ENCODE measurements at places on chromosomes 6 and 20.

- no peaks in the 10 kb centered on the region for H3K27me3 ChIP-seq
- no peak overlapping the region for H3K27ac ChIP-seq
- DNase-seq = no peak
- no peak overlapping the region for H3K4me3 ChIP-seq
These were observed 374.0 kb upstream of the NOX3 start for GRCh38 chr6:155829646-155830045.

GRCh38 chr20:10313701-10314100 lies 95.1 kb downstream of the SNAP25 start:
- no peaks in the 10 kb centered on the region for H3K36me3 ChIP-seq
- no peak overlapping the region for H3K4me3 ChIP-seq
- no peak overlapping the region for H3K27ac ChIP-seq
- H3K4me1 ChIP-seq = no peaks in the 10 kb centered on the region

- H3K4me3 ChIP-seq = no peak overlapping the region
- H3K27me3 ChIP-seq = no peaks in the 10 kb centered on the region
- no peaks in the 10 kb centered on the region for H3K36me3 ChIP-seq
- no peak overlapping the region for H3K27ac ChIP-seq
- H3K4me1 ChIP-seq = peaks cover 6% of the 10 kb centered on the region
- no peak for DNase-seq
These were observed 204.5 kb downstream of the SYNDIG1 start for GRCh38 chr20:24673678-24674570.

GRCh38 chr20:48092596-48093280 lies 307.5 kb upstream of the SULF2 start:
- H3K36me3 ChIP-seq = no peaks in the 10 kb centered on the region
- no peak overlapping the region for H3K4me3 ChIP-seq
- no peak for DNase-seq
- no peaks in the 10 kb centered on the region for H3K4me1 ChIP-seq
- no peaks in the 10 kb centered on the region for H3K27me3 ChIP-seq

DNA sequence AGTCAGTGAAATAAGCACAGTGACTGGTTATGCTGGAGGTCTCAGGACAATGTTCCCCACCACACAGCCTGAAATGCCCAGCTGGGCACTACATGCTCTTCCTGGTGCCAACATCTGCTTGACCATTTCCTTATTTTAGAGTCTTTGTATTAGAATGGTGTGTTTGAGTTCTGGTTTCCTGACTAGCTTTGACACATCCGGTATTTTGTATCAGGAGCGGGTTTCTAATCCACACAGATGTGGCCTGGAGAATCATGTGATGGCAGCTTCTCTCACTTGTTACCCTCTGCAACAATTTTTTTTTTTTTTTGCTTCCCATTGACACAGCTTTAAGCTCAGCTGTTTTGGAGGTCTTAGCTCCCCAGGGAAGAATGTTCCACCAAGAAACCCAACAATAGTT lies 164.5 kb upstream of the CST7 start:
- H3K27ac ChIP-seq = no peak overlapping the region
- H3K4me3 ChIP-seq = no peak overlapping the region
- H3K27me3 ChIP-seq = no peaks in the 10 kb centered on the region
- H3K4me1 ChIP-seq = peaks cover 4% of the 10 kb centered on the region

GRCh38 chr20:4243071-4243470 lies 227.7 kb upstream of the RNF24 start:
- H3K27ac ChIP-seq = no peak overlapping the region
- H3K27me3 ChIP-seq = peaks cover 50% of the 10 kb centered on the region
- H3K36me3 ChIP-seq = no peaks in the 10 kb centered on the region

GRCh38 chr20:62749851-62750445 lies 41.3 kb downstream of the NTSR1 start:
- H3K27ac ChIP-seq = no peak overlapping the region
- H3K36me3 ChIP-seq = no peaks in the 10 kb centered on the region
- H3K4me1 ChIP-seq = peaks cover 19% of the 10 kb centered on the region
- no peak overlapping the region for H3K4me3 ChIP-seq
- no peaks in the 10 kb centered on the region for H3K27me3 ChIP-seq

- H3K36me3 ChIP-seq = no peaks in the 10 kb centered on the region
- no peak overlapping the region for H3K4me3 ChIP-seq
- no peak for DNase-seq
- H3K4me1 ChIP-seq = no peaks in the 10 kb centered on the region
- no peaks in the 10 kb centered on the region for H3K27me3 ChIP-seq
- H3K27ac ChIP-seq = no peak overlapping the region
These were observed 36.5 kb downstream of the PPP1R16B start for GRCh38 chr20:38842026-38842425.

- no peaks in the 10 kb centered on the region for H3K36me3 ChIP-seq
- H3K4me1 ChIP-seq = no peaks in the 10 kb centered on the region
These were observed 80.1 kb downstream of the DLL1 start for GRCh38 chr6:170210651-170211403.

All from esophagus muscularis mucosa (tissue), 4 donors.